ENCODE measurements at places on chromosomes 2 and 18. TPM values are rescaled to one million over a fixed set of nuclear protein-coding genes. Genes with fewer than 3 reads are reported as not detected.
A peak's percentile ranks its signal among the peaks of the same experiment; 100 is the strongest.

DNA sequence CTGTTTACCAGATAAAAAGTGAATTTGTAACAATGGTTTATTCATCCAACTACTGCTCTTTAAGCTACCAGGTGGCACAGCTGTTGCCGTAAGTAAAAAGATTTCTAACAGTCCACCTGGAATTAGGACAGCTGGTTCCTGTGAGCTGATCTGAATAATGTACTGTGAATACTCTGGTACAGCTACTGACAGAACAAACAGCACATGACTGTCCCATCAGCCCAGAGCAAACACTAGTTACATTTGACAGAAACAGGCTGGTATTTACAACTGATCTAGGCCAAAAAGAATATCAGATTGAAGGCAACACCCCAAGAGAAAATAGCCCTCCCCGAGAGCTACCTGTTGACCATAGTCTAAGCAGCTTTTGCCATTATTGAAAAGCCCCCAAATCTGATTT, 840.4 kb downstream of the CPS1 start:
- no peak for DNase-seq
- no peaks in the 10 kb centered on the region for H3K36me3 ChIP-seq
- H3K4me3 ChIP-seq, result no peak overlapping the region
- no peak overlapping the region for H3K27ac ChIP-seq

DNA sequence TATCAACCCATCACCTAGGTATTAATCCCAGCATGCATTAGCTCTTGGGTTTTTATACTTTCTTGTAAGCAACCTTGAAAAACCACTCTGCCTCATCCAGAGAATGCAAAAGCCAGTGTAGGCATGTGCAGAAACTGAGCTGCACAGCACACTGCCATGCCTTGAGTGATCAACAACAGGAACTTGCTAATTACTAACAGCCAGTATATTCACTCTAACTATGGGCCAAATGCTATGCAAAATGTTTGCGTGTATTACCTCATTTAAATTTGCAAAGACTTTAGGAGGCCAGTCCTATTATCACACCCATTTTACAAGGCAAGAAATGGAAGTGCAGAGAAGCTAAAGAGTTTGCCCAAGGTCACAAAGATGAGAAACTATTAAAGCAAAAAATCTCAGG, 169.8 kb downstream of the PID1 start:
- no peaks in the 10 kb centered on the region for H3K36me3 ChIP-seq
- H3K27ac ChIP-seq, result no peak overlapping the region
- H3K4me3 ChIP-seq, result no peak overlapping the region
- H3K4me1 ChIP-seq, result no peaks in the 10 kb centered on the region
- no peaks in the 10 kb centered on the region for H3K27me3 ChIP-seq
- DNase-seq, result no peak

The KRTCAP3 gene
- total RNA-seq, result not detected

DNA sequence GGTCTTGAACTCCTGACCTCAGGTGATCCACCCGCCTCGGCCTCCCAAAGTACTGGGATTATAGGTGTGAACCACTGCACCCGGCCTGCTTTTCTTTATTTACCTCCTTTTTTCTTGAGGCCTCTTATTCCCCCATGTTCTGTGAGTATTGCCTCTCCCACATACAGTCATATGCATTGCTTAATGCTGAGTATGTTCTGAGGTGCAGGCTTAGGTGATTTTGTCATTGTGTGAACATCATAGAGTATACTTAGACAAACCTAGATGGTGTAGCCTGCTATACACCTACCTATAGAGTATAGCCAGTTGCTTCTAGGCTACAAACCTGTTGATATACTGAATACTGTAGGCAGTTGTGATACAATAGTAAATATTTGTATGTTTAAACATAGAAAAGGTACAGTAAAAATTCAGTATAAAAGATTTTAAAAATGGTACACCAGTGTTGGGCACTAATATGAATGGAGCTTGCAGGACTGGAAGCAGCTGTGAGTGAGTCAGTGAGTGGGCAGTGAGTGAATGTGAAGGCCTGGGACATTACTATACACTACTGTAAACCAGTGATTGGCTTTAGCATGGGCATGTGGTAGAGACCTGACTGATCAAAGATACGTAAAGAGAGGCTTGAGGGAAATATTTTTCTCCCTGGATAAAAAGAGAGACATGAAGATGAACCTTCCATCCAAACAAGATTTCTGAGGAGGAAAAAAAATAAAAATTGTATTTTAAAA, 17.6 kb downstream of the SLC39A10 start:
- peaks cover 9% of the 10 kb centered on the region for H3K4me1 ChIP-seq
- 0 out of 2 replicates have a peak, but pooled peaks cover 2% of the 10 kb centered on the region for H3K36me3 ChIP-seq
- peak; percentile 85 for DNase-seq

The DOK6 gene
- 2.7 TPM for total RNA-seq

GRCh38 chr18:79448621-79449020, 52.9 kb downstream of the NFATC1 start:
- H3K4me3 ChIP-seq, result no peak overlapping the region
- no peak overlapping the region for H3K27ac ChIP-seq
- H3K27me3 ChIP-seq, result no peaks in the 10 kb centered on the region
- peaks cover 3% of the 10 kb centered on the region for H3K4me1 ChIP-seq

GRCh38 chr2:4135765-4136164, 432.4 kb downstream of the DCDC2C start:
- H3K27ac ChIP-seq, result no peak overlapping the region
- no peaks in the 10 kb centered on the region for H3K4me1 ChIP-seq
- no peaks in the 10 kb centered on the region for H3K36me3 ChIP-seq
- H3K4me3 ChIP-seq, result no peak overlapping the region
- no peak for DNase-seq
- no peaks in the 10 kb centered on the region for H3K27me3 ChIP-seq

The ACTG2 gene
- 349 TPM for total RNA-seq

GRCh38 chr2:170298115-170298514, 120.2 kb downstream of the MYO3B start:
- H3K36me3 ChIP-seq, result no peaks in the 10 kb centered on the region
- no peak for DNase-seq
- H3K4me3 ChIP-seq, result no peak overlapping the region
- no peaks in the 10 kb centered on the region for H3K27me3 ChIP-seq
- no peaks in the 10 kb centered on the region for H3K4me1 ChIP-seq

GRCh38 chr18:44048846-44049245, 631.8 kb upstream of the SETBP1 start:
- no peak overlapping the region for H3K27ac ChIP-seq
- no peak for DNase-seq
- no peaks in the 10 kb centered on the region for H3K27me3 ChIP-seq
- H3K4me3 ChIP-seq, result no peak overlapping the region
- H3K36me3 ChIP-seq, result no peaks in the 10 kb centered on the region

GRCh38 chr18:43651057-43651456, 373.8 kb upstream of the SYT4 start:
- DNase-seq, result no peak
- H3K4me3 ChIP-seq, result no peak overlapping the region
- H3K4me1 ChIP-seq, result no peaks in the 10 kb centered on the region
- no peaks in the 10 kb centered on the region for H3K27me3 ChIP-seq

The ZC3H8 gene
- 0.18 TPM for total RNA-seq

The PSMD14 gene
- total RNA-seq, result 110 TPM

The CDK15 gene
- total RNA-seq, result 33.0 TPM

The ANKRD30B gene
- total RNA-seq, result not detected

- no peaks in the 10 kb centered on the region for H3K27me3 ChIP-seq
- no peaks in the 10 kb centered on the region for H3K36me3 ChIP-seq
- H3K4me1 ChIP-seq, result peaks cover 1% of the 10 kb centered on the region
Observed at GRCh38 chr2:6412533-6413091, 453.1 kb downstream of the CMPK2 start.

DNA sequence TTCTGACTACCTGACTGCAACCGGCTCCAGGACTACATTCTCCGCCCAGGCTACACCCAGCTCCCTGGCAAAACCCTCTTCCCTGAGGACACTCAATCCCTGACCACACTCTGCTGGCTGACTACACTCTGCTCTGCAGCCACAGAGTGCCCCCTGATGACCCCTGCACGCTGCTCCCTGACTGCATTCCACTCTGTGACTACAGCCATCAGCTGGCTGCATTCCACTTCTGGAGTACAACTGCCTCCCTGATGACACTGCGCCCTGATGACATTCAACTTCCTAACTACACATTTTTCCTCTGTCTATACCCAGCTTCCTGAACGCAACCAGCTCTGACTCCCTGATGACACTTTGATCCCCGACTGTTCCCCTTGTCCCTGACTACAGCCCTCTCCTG, 71.3 kb upstream of the NRXN1 start:
- peaks cover 4% of the 10 kb centered on the region for H3K4me1 ChIP-seq
- DNase-seq, result peak; percentile 86
- no peaks in the 10 kb centered on the region for H3K27me3 ChIP-seq

The EMX1 gene
- total RNA-seq, result not detected

The CHRNG gene
- total RNA-seq, result not detected

DNA sequence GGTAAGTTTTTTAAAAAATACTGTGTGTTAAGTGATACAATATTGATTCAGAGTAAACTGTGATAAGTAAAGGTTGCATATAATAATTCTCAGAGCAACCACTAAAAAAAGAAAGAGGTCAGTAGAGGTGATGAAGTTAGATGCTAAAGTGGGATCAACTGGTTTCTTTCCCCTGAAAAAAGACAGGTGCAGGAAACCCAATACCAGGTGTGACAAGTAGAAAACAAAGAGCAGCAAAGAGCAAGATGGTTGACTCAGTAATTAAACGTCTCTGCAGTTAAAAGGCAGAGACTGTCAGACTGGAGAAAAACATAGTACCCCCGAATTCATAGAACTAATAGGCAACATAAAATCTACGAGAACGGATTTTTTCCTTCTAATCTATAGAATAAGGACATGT, 128.3 kb downstream of the ATP9B start:
- H3K27ac ChIP-seq, result no peak overlapping the region
- H3K4me1 ChIP-seq, result no peaks in the 10 kb centered on the region
- H3K4me3 ChIP-seq, result no peak overlapping the region
- peaks cover 9% of the 10 kb centered on the region for H3K36me3 ChIP-seq
- H3K27me3 ChIP-seq, result no peaks in the 10 kb centered on the region
- DNase-seq, result no peak

- H3K4me1 ChIP-seq, result peaks cover 5% of the 10 kb centered on the region
- no peaks in the 10 kb centered on the region for H3K27me3 ChIP-seq
- no peaks in the 10 kb centered on the region for H3K36me3 ChIP-seq
- peak; percentile 94 for DNase-seq
- H3K27ac ChIP-seq, result peak overlapping the region; percentile 39
Observed at GRCh38 chr2:159290289-159290907, 3.9 kb upstream of the WDSUB1 start.
